Lung (tissue), 17 donors: ENCODE measurements at places on chromosomes 5 and 9. TPM values are rescaled to one million over a fixed set of nuclear protein-coding genes. Genes with fewer than 3 reads are reported as not detected.

GRCh38 chr9:91678807-91679580 lies 255.4 kb upstream of the NFIL3 start:
- no peak for DNase-seq

GRCh38 chr5:170551076-170551475 lies 47.3 kb downstream of the KCNIP1 start:
- no peak for DNase-seq

DNA sequence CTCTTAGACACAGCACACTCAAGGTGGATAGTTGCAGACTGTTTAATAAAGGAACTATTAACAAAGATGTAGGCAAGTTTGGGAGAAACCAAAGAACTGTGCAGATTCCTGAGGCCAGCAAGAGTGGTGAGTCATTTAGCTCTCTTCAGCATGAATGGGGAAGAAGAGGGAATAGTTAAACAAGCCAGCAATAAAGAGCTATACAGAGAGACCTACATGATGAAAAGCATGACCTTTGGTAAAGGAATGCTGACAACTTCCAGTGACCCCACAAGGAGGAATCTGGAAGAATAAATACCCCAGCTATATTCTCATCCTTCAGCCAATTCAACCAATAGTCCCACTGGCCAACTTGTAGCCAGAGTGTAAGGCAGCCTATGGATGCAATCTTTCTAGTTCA lies 706.0 kb upstream of the GRAMD2B start:
- DNase-seq: no peak

- no peak for DNase-seq
Observed at GRCh38 chr5:177477701-177478477, 4.5 kb upstream of the DBN1 start.

The CCL27 gene
- not detected for total RNA-seq

The INSL4 gene
- total RNA-seq: not detected

DNA sequence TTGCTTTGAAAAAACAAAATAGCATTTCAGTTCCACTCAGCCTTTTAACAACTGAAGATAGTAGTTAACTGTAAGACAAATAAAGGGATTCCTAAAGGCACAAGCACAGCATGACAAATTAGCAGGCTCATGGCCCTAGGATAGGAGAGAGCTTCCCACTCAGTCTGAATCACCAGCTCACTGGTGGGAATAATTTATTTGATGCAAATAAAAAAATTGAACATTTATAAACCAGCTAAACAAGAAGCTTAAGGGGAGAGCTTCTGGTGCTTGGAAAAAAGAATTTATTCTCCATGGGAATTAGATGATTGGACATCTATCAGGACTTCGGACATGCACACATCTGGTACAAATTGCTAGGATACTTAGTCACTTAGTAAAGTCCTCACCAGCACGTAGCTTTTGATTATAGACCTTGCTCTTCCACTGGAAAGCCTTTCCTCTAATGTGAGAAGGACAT lies 294.1 kb upstream of the TNC start:
- no peak for DNase-seq

DNA sequence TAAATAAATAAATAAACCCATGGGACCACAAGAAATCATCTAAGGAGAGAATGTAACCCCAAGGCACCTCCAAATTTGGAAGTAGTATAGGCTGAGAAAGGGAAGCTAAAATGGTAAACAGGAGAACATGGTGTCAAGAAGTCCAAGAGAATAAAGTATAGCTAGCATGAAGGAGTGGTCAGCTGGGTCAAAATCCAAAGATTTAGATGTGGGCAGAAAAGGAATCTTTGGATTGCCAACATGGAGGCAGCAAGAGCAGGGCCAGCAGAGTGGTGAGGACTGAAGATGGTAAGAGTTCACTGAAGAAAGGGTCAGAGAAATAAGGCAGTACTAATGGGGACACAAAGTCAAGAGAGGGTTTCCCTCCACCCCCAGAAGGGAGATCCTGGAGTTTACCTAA lies 53.0 kb downstream of the TSSK1B start:
- no peak for DNase-seq

The MORN5 gene
- 22.9 TPM for total RNA-seq

The SLCO6A1 gene
- total RNA-seq: not detected

DNA sequence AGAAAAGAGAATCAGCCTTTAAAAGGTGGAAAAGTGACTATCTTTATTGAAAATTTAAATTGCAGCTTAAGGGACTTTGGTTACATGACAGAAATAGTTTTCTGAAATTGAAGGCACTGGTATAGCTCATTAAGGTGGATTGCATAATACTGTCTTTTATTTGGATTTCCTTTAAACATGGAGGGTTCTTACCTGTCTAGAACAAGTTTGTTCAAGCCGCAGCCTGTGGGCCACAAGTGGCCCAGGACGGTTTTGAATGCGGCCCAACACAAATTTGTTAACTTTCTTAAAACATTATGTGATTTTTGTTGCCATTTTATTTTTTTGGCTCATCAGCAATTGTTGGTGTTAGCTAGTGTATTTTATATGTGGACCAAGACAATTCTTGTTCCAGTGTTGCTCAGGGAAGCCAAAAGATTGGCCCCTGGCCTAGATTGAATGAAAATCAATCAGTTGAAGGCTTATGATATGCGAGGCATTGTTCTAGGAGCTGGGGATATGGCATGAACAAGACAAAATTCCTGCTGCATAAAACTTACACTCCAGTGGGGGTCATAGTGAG lies 18.0 kb downstream of the NNT start:
- no peak for DNase-seq

GRCh38 chr5:153399595-153399994 lies 90.9 kb upstream of the GRIA1 start:
- no peak for DNase-seq

- DNase-seq: no peak
Observed at GRCh38 chr5:121273833-121274433, 577.7 kb upstream of the FTMT start.

DNA sequence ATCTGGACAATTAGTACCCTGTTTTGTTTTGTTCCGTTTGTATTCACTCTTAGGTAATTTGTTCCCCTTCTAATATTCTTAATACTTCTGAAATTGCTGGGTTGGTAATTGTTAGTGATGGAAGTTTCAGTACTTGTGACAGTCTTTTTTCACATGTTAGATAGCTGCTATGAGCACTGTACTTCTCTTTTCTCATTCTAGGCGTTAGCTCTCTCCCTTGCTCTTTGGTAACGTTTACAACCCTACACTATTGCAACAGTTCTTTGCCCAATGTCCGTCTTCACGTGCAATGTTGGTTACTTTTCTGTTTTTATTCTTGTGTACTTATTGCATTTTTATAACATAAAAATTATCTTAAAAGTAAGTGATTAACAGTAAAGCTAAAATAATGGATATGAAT lies 1509.0 kb downstream of the MAT2B start:
- no peak for DNase-seq

The SEMA5A gene
- 44.9 TPM for total RNA-seq

DNA sequence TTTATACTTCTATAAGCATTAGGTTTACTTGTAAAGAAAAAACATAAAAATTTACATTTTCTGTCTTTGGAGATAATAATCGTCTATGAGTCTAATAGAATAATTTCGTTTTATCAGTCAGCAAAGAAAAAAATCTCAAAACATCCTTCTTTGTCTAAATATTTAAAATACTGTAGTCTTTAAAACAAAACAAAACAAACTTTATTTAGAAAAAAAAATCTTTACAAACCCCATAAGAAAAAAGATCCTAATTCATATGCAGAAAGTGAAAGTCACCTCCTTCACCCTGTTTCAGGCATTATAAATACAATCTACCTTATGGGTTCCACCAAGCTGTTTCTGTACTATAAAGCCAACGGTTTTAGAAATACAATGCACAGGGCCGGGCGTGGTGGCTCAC lies 5.6 kb downstream of the LARS1 start:
- no peak for DNase-seq

The F2RL2 gene
- 0.49 TPM for total RNA-seq

- DNase-seq: no peak
Observed at GRCh38 chr5:123601610-123602009, 89.6 kb downstream of the CSNK1G3 start.

DNA sequence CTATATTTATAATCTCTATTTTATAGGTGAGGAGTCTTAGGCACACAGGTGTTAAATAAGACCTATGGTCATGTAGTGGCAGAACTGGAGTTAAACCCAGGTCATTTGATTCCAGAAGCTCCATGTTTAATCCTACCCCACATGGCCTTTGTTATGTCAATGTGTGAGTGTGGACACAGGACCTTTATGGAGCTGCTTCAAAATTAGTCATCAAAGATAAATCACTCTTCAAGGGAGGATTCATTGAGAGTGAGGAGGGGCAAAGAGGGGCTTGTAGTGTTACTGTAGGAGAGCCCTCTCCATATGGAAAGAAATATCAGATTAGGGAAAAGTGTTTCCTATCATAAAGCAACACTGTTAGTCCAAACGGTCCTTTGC lies 74.6 kb upstream of the ARRDC3 start:
- DNase-seq: no peak

- no peak for DNase-seq
Observed at GRCh38 chr9:128282500-128282899, 6.4 kb downstream of the SWI5 start.
